ENCODE measurements at places on chromosomes 2 and 18.

GRCh38 chr18:3391704-3392466 is 58.1 kb upstream of the TGIF1 start:
- no peak for DNase-seq

DNA sequence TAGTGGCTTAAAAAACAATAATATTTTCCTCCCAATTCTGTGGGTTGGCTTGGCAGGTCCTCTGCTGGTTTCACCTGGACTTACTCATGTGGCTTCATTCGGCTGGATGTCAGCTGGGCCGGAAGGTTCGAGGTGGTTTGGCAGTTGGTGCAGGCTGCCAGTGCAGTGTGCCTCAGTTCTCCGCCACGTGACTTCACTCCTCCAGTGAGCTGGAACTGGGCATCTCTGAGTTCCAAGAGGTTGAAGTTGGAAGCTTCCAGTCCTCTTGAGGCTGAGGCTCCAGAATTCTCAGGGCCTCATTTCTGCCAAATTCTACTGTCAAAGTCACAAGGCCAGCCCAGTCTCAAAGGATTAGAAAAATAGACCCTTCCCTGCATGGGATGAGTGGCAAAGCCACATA is 83.4 kb upstream of the B3GNT7 start:
- DNase-seq, result no peak

DNA sequence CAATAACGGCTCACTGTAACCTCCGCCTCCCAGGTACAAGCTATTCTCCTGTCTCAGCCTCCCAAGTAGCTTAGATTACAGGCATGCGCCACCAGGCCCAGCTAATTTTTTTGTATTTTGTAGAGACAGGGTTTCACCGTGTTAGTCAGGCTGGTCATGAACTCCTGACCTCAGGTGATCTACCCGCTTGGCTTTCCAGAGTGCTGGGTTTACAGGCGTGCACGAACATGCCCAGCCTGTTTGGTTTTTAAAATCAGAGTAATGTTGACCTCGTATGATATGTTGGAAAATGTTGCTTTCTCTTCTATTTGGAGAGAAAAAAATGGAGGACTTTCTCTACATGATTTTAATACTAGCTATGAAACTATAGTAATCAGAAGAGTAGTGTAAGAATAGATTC is 386.2 kb downstream of the PTH2R start:
- no peak for DNase-seq

DNA sequence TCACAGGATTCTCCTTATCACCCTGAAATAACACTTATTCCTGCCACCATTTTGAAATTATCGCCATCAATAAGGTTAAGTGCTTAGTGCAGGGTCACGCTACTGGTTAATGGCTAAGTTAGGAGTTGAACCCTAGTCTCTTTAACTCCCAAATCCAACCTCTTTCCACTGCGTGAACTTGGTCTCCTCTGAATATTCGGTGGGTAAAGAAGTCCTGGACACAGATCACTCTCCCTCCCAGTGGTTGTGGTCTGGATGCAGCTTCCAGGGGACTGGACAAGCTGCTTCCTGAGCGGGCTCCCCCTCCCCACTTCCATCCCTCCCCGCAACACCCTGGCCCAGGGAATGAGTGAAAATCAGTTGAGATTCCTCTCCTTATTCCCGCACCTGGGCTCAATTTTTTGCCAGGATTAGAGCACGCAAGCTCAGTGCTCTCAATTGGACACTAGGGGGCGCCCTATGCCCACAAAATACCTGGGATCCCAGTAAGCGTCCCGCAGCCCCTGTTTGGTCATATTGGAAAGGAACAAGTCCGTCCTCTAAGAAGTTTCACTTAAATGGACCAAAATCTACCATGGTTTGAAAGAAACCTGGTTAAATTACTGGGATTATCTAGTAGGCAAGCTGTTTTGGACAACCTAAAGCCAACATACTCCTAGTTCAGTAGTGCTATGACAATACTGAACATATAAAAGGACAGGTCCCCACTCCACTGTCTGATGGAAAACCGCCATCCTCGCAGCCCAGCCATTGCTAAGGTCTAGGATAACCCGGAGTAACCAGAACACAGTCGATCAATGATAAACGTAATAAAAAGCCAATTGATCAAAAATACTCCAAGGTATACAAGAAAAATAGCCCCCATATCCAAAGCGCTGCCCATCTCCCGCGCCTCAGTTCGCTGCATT is 40.4 kb downstream of the DHRS9 start:
- DNase-seq, result peak; percentile 55

Data from fibroblast of skin of back (primary cell).